T-helper 17 cell (primary cell): ENCODE measurements at places on chromosomes 3 and 15.

DNA sequence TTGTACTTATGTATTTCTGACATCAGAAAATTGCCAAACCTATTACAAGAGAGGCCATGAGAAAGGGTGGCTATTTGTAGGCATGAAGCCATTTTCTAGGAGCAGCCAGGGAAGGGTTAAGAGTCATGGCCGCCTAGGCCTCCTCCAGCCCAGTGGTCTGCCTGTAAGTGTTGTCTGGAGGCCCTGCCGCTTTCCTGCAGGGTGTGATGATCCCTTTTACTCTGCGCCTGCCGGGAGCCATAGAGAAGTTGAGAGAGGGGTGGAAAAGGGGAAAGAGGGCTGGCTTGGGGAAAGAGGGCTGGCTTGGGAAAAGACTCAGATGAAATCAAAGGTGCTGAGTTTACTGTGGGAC is 29.1 kb upstream of the KCTD6 start:
- DNase-seq: no peak

DNA sequence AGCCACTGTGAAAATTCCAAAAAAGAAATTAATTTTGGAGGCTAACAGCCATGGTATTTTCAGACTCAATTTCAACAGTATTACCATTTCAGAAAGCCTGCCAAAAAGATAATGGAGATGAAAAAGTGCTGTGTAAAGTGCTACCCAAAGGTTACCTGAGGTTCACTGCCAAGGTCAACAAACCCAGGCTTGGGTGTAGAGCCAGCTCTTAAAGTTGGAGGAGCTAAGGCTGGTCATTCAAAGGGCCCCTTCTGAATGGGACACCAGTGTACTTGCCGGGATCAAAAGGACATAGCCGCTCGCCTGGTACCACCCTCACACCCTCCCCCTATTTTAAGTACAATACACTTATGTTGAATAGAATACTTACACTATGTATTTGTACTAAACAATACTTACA is 64.5 kb downstream of the ETV5 start:
- DNase-seq: no peak

- DNase-seq: no peak
Observed at GRCh38 chr3:186298876-186299275, 63.2 kb downstream of the DGKG start.

- DNase-seq: no peak
Observed at GRCh38 chr15:39690881-39691634, 91.6 kb downstream of the FSIP1 start.

- DNase-seq: no peak
Observed at GRCh38 chr3:155352900-155353490, 59.5 kb upstream of the STRIT1 start.

GRCh38 chr15:34644061-34644460 is 60.6 kb upstream of the GOLGA8B start:
- no peak for DNase-seq
